ENCODE measurements at places on chromosomes 6 and 20.

DNA sequence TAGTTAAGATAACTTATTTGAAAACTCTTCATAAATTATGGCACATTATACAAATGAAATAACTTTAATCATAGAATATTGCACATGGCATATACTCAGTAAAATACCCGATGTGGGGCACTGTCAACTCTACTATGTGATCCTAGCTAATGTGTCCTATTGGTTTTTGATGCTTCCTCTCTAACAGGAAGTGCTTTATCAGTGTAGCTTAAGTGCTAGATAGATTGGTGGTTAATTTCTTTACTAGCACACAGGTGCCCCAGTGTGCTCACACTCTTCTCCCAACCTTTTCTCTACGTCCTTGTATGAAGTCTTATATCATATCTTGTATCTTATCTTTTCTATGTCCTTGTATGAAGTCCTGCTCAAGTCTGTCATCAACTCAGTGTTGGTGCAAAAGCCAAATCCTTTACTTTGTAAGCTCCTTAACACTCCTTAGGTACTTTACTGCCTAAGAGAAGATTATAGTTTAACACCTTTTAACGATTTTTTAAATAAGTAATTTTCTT is 358.9 kb downstream of the CENPW start:
- no peak for DNase-seq

GRCh38 chr20:42945234-42945994 is 244.3 kb downstream of the PTPRT start:
- DNase-seq, result no peak

- no peak for DNase-seq
Observed at GRCh38 chr6:15577550-15578171, 85.2 kb downstream of the DTNBP1 start.

DNA sequence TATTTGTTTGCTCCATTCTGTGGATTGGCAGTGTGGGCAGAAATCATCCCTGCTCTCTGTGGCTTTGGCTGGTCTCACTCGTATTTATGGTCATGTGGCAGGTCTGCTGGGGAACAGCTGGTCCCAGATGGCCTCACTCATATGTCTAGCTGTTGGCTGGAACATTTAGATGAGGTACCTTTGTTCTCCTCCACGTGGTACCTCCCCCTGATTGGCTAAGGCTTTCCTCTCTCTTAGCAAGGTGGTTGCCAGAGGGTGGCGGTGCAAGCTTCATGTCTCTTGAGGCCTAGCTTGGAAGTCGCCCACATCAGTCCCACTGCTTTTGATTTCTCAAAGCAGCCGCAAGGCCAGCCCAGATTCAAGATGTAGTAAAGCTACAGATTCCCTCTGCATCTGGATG is 348.5 kb upstream of the BTBD3 start:
- DNase-seq, result no peak

DNA sequence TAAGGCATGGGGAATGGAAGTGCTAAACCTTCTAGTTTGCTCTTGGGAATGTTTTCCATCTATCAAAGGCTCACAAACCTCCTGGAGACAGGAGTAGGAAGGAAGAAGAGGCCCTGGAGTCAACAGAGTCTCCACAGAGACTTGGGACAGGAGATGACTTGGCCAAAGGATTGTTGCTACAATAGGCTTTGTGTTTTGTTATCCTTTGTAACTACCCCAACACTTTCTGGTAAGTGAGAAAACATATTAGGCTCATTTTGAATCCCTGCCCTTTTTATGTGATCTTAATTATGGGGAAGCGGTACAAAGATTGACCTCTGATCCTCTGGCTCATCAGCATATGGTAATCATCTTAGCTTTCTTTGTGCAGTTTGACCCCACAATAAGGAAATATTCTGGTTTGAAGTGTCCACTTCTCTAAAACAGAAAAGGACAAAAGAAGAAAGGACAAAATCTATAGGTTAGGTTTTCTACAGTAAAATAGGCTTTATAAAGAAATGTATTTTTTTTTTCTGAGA is 24.1 kb upstream of the GTF3C6 start:
- no peak for DNase-seq

- DNase-seq, result no peak
Observed at GRCh38 chr6:165647041-165647440, 16.0 kb downstream of the PDE10A start.

DNA sequence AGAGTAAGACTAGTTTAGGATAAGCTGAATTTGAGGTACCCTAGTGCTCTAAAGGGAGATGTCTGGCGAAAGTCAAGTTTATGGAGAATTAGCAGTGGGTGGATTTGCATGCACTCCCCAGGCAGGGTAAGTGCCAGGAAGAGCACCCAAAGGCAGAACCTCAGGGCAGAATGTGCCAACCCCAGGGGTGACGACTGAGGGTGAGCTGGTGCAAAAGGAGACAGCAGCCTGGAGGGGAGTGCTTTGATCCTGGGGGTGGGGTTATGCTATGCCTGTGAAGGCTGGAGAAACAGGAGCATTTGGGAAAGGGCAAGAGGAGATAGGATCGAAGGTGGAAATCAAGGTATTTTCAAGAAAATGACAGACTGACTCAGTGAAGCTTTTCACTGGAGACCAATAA is 208.5 kb upstream of the PDE10A start:
- no peak for DNase-seq

GRCh38 chr6:138948004-138948403 is 40.0 kb downstream of the REPS1 start:
- DNase-seq, result no peak

DNA sequence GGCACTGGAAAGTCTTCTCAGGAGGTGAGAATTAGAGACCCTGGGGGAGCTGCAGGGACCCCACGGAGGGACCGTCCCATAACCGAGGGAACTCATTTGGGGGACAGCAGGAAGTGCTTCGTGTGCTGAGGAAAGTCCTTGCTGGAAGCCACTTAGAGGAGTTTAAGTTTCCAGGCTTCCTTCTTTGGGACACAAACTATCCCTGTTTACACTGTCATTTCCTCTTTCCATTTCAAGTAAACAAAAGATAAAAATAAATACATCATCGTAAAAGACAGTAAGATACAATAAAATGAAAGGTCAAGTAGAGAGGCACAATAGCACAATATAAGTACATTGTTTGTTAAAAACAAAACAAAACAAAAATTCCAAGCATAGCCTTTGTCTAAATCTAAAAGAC is 101.2 kb downstream of the TTLL2 start:
- DNase-seq, result no peak

DNA sequence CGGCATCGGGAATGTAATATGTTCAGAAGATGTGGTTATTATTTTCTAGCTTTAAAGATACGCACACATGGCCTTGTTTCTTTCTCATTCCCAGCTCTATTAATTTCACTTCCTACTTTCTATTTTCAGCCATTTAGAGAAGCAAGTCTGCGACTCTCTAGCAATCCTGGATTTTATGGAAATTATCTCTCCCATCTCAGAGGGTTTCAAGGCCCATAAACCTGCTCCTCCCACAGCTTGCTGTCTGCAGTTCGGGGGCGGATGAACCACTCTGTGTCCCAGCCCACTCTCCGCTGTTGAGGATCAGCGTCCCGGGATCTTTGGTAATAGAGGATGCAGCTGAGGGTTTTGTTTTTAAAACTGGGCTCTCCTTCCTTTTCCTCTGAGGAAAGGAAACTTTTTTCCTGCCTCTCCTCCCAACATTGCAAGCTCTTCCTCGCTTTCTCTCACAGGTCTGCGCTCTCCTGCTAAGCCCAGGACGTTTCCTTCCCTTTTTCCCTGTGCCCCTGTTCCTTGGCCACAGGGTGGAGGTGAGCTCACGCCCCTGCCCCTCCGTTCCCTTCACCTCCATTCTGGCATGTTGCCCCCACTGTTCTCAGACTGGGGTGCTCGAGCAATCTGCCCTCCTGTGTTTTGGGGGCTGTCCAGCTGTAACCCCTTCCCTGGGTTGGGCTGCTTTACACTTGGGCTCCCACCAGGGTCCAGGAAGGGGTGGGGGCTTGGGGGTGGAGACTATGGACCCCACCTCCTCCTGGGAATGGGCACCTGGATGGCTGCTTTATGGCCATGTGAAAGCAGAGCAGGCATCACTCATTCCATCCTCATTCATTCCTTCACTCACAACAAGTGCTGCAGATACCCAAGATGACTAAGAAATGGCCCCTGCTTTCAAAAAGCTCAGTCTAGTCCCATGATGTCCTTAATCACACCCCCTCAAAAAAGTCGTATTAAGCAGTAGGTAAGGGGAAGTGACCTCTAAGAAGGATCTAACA is 54.9 kb downstream of the ZBTB9 start:
- no peak for DNase-seq

DNA sequence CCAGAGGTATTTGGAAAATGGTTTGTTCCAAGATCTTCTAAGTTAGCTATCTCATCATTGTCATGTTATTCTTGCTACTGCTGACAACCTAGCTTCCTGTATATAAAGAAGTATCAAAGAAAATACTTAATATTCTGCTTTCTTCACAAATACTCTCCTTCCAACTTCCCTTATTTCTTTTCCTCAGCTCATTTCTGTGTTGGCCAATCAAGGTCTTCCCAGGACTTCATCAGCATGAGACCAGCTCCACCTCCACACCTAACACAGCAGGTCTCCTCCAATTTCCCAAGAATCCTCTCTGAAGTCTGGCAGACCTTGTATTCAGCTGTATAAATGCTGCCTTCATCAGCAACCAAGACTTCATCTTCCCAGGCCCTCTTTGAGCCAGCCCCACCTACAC is 538.6 kb upstream of the JARID2 start:
- no peak for DNase-seq

- no peak for DNase-seq
Observed at GRCh38 chr6:31776485-31776988, 591 bp downstream of the VWA7 start.

DNA sequence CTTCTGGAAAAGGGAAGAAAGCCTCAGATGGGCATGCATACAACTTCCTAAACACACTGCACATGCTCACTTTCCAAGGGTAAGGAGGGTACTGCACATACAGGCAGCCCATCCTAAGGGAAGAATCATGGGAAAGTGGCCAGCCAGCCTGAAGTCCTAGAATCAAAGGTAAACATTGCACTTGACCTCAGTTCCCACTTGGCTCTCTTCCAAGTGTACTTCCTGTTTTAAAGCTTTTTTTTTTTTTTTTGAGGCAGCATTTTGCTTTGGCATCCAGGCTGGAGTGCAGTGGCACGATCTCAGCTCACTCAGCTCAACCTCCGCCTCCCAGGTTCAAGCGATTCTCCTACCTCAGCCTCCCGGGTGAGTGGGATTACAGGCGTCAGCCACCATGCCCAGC is 225.3 kb upstream of the EPHA7 start:
- no peak for DNase-seq

DNA sequence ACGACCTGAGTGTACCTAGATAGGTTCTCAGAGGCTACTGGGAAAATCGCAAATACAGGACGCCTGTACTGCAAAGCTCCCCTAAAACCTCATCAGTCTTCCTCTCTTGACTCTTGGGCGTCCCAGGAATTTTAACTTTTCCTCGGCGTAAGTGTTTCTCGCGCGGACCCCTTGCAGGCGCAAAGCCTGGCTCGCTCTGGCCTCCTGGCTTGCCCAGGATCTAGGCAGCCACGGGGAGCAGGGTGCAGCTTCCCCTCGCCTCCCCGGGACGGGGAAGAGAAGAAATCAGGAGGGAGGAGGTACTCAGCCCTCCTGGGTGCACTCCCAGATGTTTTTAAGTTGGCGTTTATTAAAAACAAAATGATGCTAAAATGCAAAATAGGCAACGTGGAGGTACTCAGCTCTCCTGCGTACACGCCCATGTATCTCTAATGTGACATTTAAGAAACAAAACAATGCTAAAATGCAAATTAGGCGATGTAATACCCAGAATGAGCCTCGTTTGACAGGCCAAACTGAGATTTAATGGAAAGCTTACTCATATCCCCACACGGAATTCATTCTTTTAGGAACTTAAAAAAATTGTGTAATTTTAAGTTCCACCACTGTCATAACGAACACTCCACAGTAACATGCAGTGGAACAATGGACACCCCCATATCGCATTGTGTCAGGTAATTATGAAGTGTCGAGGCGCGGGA is 1.6 kb upstream of the SOBP start:
- no peak for DNase-seq

- no peak for DNase-seq
Observed at GRCh38 chr20:44700306-44700705, 14.9 kb upstream of the CCN5 start.

DNA sequence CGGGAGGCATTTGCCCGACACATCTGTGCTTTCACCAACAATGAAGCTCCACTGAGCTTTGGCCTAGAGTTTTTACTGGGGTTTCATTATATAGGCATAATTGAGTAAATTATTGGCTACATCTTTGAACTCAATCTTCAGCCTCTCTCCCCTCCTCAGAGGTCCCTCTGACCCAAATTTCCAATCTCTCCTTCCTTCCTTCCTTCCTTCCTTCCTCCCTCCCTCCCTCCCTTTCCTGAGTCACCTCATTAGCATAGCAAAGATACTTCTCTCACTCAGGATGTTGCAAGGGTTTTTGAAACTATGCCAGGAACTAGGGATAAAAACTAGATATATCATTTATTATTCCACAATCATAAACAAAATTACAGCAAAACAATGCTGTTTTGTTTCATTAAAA is 238.2 kb upstream of the PRND start:
- DNase-seq, result no peak

DNA sequence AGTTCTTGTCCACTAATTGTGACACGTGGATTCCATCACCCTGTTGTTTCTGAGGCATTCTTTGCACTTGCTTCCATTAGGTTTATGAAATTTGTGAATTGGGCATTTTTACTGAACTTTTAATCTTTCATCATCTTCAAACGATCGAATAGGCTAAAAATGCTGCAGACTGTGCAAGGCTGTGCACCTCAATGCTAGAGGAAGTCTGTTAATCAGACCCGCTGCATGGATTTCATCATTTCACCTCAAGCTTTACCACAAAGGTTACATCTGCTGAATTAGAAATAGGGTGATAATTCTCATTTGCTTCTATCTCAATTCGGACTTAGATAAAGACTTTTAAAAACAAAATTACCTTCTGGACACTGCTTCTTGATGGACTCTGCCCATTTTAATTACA is 27.8 kb upstream of the F13A1 start:
- no peak for DNase-seq

- no peak for DNase-seq
Observed at GRCh38 chr6:112237595-112237994, 16.8 kb downstream of the LAMA4 start.

DNA sequence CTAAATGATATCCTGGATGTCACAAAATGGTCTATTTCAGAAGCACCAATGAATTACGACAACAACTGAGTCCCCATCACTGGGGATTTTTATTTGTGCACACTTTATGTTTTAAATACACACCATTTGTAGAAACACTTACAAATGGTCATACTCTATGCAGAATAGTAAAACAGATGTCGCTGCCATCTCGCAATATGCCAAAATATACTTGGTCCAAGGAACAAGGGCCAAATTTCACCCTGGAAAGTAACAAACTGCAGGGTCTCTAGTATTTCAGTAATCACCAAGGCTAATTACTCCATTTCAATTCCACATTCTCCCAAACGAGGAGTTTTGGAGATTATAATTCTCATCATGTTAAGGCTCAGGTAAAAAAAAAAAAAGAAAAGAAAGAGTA is 215.2 kb downstream of the LMBRD1 start:
- DNase-seq, result no peak

DNA sequence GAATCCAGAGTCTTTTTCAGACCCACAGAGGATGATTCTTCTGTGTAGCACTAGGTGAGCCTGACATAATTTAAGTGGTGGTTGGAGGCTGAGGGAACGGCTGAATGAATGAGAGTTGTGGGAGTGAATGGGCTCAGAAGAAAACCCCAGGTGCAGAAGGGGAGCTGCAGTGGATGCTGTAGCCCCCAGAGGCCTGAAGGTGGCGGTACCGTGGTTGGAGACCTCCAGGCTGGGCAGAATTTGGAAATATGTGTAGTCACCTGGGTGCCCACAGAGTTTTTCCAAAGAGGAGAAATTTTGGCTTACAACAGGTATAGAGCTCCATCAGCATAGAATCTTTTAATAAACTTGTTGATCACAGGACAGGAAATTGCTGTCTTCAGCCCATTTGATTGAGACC is 6.5 kb upstream of the RAET1G start:
- DNase-seq, result no peak

GRCh38 chr6:43096451-43097097 is 20.5 kb downstream of the PTK7 start:
- DNase-seq, result no peak
